Suprapubic skin (tissue), 4 donors: ENCODE measurements at places on chromosomes 2 and 18. TPM values are rescaled to one million over a fixed set of nuclear protein-coding genes. Genes with fewer than 3 reads are reported as not detected.

GRCh38 chr2:71742953-71743601, 289.7 kb downstream of the DYSF start:
- DNase-seq: peak; percentile 81

DNA sequence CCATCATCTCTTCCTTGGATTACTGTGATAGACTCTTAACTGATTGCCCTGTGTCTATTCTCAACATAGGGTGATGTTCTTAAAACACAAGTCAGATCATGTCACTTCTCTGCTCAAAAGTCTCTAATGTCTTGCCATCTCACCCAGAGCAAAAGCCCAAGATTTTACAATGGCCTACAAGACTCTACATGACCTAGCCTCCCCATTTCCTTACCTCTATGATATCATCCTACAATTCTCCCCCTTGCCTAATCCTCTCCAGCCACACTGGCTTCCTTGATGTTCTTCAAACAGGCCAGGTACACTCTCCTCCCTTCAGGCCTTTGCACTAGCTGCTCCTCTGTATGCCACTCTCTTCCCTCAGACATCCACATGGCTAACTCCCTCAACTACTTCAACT, 55.1 kb downstream of the ROCK1 start:
- no peak for DNase-seq

DNA sequence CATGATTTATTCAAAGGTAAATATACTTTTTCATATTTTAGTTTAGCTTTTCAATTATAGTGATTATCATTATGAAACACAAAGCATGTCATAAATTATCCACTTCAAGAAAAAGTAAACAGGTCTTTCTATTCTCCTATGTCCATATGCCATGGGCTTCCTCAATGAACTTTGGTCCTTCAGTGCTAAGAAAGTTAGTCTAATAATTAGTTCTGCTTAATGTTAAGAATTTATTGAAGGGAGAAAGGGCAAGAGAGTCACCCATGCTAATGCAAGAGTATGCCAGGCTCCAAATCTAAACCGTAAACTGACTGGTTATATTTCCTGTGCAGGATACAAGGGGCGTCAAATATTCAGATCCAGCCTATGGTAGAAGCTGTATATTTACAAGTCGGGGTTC, 96.2 kb downstream of the GORASP2 start:
- no peak for DNase-seq

GRCh38 chr2:28662468-28663181, 89.0 kb upstream of the PPP1CB start:
- no peak for DNase-seq

ALKAL2 gene
- total RNA-seq: 4.0 TPM

DNA sequence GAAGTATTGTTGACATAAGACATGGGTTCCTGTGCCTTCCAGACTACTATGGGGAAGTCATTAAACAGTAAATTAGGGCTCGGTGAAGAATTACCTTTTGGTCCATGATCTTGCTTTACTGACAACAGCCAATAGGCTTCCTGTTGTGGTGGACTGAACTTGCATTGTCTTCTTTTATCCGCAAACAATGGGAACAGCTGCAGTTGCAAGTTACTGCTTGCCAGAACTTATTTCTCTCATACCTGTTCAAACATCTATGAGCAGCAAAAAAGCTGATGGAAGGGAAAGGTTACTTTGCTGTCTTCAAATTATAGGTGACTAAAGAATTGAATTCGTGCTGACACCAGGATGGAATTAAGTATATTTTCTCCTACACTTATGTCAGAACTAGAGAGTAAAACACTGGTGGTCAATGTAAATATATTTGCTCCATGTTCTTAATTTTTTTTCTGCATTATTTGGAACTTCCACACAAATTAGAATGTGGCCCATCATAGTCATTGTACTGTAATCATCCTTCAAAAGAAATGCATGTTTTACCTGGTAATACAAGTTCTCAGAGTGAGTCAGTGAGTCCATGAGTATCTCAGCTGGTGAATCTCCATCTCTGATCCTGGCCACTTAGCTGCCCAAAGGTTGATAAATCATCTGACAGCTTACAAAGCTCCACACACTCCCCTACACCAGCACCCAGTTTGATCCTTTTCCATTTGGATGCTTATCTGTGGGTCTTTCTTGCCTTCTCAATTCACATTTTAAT, 37.3 kb upstream of the RNF152 start:
- no peak for DNase-seq

DNA sequence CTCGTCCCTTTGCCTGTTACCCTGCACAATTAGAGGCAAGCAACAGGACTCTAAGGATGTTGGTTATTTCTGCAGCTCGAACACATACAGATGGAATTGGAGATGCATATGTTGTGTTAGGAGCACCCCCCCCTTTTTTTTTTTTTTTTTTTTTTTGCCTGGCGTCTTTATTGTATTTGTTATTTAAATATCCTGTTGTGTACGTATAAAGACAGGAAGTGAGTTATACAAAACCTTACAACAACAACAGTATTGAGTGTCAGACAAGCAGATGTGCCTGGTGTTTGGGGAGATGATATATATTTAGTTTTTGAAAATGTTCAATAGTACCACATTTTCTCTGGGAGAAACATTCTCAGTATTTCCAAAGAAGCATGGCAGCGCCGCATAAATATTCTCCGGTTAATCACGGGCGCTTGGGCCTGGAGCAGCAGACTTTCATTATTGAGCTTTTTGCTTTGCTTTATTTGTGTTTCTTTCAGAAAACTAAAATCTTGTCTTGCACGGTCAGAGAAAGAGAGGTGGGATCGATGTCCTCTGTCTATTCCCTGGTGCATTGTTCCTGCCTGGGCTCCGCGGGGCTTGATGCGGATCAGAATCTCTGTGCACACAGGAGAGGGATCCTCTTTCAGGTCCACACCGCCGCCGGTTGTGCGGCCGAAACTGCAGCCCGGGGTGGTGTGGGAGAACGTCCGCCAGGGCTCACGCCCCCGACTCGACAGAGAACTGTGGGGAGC, 23.2 kb upstream of the ZNF516 start:
- DNase-seq: peak; percentile 76

DNA sequence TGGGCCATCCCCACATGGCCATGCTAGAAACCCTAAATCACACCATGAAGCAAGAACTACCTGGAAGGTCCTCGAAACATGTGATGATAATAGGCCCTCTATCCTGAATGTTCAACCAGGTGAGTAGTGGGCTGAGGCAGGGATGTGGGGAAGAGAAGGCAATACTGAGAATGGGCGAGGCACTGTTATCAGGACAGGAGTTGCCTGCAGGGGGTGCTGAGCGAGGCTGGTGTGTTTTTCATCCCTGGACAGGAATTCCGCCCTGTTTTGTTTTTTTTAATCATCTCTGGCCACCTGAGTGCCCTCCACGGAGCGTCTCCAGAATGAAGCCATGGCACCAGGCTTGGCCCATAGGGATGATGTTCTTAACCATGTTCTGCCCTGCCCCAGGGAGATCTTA, 103.0 kb upstream of the SOX11 start:
- DNase-seq: no peak

DNA sequence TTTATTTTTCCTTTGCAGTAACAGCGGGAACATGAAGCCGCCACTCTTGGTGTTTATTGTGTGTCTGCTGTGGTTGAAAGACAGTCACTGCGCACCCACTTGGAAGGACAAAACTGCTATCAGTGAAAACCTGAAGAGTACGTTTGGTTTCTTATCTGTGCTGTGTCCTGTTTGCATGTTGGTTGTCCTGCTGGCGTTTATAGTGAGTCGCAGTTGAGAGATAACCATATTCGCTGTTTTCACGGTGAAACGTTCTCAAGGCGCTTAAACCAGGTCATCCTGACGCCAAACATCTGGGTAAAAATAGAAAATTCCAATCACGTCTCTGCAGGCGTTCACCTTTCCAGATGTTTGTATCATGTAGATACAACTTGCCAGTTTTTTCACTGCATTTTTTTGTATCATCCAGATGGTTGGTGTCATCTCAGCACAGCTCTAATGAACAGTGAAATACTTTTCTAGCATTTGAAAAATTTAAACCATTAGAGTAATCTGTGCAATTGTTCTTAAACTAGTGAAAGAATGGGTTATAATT, 21.2 kb downstream of the CLUL1 start:
- DNase-seq: no peak

DNA sequence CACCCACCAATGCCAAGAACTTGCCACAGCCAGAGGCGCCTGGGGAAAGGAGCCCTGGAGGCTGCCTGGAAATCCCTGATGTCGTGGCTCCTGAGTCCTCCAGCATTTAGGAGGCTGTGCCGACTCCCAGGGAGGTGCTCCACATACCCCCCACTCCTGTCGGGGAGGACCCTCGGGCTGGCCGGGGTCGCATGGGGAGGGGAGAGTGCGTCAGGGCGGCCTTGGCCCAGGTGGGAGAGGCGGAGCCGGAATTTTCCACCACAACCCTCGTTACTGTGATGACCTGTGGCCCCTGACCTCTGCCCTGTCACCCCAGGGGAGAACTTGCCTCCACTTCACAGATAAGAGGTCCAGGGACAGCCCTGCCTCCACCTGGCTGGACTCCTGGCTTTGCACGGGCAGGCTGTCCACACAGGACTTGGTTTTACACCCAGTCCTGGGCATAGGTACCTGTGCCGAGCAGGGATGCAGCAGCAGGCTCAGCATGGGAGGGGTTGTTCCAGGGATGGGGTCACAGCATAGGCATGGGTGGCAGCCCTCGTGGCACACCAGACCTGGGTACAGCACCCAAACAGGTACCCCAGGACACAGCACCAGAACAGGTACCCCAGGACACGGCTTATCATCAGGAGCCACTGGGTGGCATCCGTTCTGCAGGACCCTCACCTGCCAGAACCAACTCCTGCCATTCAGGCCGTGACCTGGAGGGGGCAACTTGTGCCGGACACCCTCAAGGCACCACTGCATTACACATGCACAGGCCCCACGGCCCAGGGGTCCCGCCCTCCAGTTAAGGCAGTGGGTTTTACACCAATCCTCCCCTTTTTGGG, 12.3 kb upstream of the AGXT start:
- DNase-seq: no peak

DNA sequence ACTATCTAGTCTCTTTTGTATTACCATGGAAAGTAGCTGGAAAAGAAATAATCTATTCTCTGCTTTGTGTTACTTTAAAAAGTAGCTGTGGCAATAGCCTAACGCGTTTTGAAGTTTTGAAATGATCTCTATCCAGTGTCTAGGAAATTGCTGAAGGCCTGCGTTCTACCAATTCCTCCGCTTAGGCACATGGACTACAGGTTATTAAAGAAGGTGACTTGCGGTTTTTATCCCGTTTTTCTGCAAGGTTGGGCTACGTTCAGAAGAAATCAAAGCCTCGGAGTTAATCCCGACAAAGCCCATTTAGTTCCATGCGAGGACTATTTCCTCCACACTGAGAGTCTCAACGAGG, 636 bp upstream of the UBXN4 start:
- no peak for DNase-seq

GRCh38 chr2:104794441-104794840, 59.5 kb upstream of the POU3F3 start:
- no peak for DNase-seq

POTEI gene
- total RNA-seq: not detected

GRCh38 chr2:86480105-86480504, 38.9 kb downstream of the KDM3A start:
- no peak for DNase-seq
